Breast epithelium (tissue), 4 donors: ENCODE measurements at places on chromosomes 12 and 14.

DNA sequence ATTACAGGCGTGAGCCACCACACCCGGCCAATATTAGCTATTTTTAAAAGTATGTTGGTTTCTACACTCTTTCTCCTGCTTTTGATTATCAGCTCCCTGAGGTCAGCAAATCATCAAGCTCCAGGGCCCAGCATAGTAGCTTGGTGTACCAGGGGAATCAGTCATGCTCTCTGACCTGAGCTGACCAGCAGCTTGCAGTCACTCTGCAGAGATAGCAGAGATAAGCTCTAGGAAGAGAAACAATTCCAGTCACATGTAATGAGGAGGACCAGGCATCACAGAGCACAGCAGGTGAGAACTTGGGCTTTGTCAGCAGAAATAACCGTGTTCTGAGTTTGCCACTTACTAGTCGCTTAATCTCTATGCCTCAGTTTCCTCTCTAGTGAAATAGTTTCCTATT lies 8.5 kb downstream of the PLEKHD1 start:
- DNase-seq = no peak

DNA sequence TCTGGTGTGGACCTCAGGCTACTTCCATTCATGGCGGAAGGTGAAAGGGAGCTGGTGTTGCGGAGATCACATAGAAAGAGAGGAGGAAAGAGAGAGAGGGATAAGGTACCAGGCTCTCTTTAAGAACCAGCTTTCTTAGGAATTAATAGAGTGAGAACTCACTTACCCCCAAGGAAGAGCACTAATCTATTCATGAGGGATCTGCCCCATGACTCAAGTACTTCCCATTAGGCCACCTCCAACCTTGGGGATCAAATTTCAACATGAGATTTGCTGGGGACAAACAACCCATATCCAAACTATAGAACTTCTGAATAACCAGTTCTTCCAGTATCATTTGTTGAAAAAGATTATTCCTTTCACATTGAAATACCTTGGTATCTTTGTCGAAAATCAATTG lies 34.0 kb upstream of the C2CD5 start:
- no peak for DNase-seq

GRCh38 chr14:96250485-96250884 lies 5.5 kb upstream of the BDKRB1 start:
- DNase-seq = no peak

GRCh38 chr14:105818712-105819005 lies 292.3 kb downstream of the TMEM121 start:
- no peak for DNase-seq

DNA sequence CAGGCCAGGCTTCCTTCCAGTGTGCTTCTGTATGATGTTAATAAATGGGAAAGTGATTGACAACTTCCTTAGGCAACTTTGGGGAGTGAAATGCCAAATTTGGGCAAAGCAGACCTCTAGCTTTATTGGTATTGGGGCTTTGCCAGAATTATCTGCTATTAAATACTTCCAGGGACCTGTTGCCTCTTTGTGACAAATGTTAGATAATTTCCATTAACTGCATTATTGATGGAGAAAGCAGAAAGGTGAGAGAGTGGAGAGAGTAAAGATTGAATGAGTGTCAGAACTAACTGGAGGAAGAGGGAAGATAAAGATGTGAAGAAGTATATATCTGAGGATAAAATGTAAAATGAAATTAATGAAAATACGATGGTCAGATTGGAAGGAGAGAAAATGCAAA lies 94.5 kb downstream of the CACNA1C start:
- no peak for DNase-seq

GRCh38 chr12:90280033-90280432 lies 571.4 kb upstream of the ATP2B1 start:
- no peak for DNase-seq

GRCh38 chr14:90642244-90642717 lies 173.9 kb downstream of the TTC7B start:
- DNase-seq = no peak

GRCh38 chr12:46664761-46665287 lies 161.0 kb downstream of the SLC38A4 start:
- DNase-seq = no peak

DNA sequence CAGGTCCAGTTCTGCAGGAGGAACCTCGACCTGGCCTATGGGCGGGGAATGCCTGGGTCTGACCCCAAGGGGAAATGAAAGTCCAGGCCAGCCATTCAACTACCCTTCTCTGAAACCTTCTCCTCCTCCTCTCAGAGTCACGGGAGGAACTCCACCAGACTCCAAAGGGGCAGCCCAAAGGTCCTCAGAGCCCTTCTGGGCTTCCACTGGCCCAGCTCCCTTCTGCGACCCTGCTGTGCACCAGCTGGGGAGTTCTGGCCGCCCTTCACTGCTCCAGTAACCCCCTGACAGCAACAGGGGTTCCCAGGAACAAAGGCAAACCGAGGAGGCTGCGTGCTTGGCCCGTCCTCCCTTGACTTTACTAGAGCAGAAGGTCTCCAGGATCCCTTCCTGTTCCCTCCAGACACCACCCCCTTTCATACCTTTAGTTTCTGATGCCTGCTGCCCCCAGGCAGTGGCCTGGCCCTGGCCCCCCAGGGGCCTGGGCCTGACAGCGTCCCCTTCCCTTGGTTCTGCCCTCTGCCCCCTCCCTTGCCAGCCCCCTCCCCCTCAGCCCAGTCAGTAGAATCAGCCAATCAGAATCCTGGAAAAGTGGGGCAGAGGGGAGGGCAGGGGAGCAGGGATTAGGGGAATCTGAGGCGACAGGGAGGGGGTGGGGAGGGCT lies 850 bp upstream of the ZNF385A start:
- DNase-seq = no peak

- no peak for DNase-seq
Measured at GRCh38 chr12:85018098-85018497, 18.0 kb downstream of the TSPAN19 start.

DNA sequence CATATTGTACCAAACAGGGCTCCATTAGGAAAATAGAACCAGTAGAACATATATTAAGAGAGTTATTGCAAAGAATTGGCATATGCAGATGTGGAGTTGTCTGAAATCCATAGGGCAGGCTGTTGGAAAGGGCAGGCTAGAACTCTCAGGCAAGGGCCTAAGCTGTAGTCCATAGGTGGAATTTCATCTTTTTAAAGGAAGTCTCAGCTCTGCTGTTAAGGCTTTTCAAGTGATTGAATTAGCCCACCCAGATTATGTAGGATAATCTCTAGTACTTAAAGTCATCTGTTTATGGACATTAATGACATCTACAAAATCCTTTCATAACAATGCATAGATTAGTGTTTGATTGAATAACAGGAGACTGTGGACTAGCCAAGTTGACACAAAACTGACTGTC lies 59.4 kb downstream of the RAD51B start:
- DNase-seq = no peak

GRCh38 chr12:100020370-100020769 lies 35.6 kb upstream of the ANKS1B start:
- no peak for DNase-seq

DNA sequence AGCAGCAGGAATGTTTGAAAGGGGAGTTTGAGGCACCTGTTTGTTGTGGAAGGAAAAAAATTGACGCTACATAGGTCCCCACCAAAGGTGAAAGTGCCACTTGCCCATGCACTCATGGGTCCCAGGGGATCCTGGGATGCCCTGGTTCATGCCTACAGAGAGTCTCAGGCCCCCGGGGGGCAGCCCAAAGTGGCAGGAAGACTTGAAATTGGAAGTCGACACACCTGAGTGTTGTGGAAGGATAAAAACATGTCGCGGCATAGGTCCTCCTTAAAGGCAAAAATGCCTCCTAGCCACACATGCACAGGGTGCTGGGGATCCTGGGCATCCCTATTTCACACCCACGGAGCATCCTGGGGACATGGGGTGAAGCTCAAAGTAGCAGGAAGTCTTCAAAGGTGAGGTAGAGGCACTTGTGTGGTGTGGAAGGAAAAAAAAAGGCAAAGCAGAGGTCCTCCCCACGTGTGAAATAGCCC lies 576.1 kb downstream of the ALG10 start:
- DNase-seq = no peak

DNA sequence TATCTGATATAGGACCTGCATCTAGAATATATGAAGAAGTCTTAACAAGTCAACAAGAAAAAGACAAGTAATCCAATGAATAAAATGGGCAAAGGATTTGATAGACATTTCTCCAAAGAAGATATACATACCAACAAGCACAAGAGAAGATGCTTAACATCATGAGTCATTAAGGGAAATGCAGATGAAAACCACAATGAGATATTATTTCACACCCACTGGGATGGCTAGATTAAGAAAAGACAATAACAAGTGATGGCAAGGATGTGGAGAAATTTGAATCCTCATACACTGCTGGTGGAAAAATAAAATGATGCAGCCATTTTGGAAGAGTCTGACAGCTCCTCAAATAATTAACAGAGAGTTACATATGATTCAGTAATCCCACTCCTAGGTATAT lies 502.6 kb downstream of the FUT8 start:
- DNase-seq = no peak

DNA sequence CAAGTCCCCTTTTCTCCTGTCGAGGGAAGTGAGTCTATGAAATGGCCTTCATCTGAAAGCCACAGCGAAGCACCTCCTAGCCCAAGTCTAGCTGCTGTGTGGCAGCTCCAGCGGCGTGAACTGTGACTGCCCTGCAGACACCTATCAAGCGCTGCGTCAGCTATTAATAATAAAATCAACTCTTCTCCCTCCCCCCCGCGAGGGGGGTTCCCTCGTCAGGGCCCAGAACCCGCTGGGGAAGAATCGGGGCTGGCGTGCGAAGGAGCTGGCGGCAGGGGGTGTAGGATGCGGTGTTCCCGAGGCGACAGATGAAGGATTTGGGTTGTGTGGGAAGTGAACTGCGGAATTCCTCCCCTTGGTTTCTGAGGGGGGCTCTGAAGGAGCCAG lies 662 bp upstream of the ATP2A2 start:
- peak; percentile 47 for DNase-seq

- DNase-seq = no peak
Measured at GRCh38 chr12:53977596-53978445, 3.1 kb upstream of the HOTAIR start.

- no peak for DNase-seq
Measured at GRCh38 chr14:91311284-91311662, 66.8 kb upstream of the GPR68 start.

DNA sequence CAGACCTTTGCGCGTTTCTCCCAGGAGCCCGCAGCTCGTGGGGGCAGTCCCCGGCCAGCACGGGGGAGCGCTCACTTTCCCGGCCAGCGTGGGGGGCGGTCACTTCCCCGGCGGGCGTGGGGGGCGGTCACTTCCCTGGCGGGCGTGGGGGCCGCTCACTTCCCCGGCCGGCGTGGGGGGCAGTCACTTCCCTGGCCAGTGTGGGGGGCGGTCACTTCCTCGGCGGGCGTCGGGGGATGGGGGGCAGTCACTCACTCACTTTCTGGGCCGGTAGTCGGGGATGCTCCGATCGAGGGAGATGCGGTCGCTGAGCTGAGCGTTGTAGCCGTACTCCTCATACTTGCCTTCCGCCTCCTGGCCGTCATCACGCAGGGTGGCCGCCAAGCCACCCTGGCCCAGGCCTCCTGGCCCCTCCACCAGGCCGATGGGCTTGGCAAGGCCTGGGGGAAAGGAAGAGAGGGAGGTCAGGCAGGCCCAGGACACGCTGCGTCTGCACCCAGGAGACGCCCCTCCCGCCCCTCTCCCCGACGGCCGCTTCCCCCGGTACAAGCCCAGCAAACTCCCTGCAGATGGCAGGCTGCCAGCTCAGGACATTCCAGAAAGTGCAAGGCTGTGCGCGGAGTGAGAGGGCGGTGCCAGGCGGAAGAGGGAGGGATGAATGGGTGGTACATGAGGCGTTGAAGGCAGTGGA lies 43.3 kb downstream of the GALNT9 start:
- peak; percentile 47 for DNase-seq

DNA sequence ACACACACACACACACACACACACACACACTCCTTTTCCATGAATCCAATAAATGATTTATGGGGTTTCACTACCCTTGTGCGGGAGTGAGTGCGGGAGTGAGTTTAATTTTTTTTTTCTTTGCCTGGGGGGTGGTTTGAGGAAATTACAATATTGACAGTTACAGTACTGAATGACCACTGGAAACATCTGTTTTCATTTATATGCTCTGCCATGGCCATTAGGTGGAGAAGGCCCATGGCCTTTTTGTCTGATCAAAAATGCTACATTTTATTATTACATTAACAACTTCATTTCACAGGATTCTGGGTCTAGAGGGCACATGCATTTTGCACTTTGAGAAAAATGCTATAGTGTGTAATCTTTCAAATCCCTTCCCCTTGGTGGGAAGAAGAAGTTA lies 5.9 kb downstream of the TBX3 start:
- no peak for DNase-seq

GRCh38 chr12:75129275-75129674 lies 80.4 kb downstream of the KCNC2 start:
- no peak for DNase-seq

- DNase-seq = no peak
Measured at GRCh38 chr12:99372257-99372920, 275.2 kb upstream of the GARIN6 start.

GRCh38 chr12:101968770-101969169 lies 91.4 kb downstream of the DRAM1 start:
- no peak for DNase-seq

DNA sequence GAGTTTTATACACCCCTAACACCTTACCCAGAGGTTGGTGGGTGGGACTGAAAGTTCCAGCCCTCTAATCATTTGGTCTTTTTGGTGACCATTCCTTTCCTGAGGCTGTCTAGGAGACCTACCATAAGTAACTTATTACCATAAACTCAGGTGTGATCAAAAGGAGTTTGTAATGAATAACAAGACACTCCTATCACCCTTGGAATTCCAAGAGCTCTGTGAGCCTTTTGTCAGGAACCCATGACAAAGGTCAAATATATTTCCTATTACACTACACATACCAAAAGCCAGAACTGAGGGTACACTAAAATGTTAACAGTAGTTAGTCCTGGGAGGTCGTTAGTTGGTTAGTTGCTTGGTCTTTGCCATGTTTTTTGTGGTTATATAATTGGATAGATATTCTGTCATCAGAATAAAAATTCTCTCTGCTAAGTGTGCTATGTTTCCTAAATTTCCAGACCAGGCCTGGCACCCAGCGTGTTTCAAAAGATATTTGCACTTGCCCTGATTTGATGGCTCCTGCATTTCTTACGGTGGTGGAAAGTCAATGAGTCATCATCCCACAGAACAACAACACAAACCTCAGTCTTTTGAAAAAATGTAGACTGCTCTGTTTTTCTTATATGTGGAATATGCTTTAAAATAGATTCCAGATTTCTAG lies 27.0 kb upstream of the AKAP5 start:
- no peak for DNase-seq

DNA sequence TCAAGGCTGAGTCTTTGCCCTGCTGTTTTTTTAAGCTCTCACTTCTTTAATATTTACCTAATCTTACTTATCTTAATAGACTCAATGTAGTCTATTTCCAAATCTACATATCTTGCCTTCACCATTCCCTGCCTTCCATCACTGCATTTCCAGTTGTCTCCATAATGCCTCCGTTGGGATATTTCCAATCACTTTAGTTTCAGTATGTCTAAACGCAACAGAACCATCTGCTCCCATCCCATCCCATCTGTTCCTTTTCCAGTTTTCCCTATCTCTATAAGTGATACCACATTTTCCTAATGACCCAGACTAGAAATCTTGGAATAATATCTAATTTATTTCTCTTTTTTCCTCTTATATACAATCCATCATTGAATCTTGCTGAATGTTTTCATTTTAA lies 15.1 kb upstream of the CCDC198 start:
- DNase-seq = no peak
